ENCODE measurements at places on chromosomes 2 and 18.
A peak's percentile ranks its signal among the peaks of the same experiment; 100 is the strongest.

GRCh38 chr18:54774423-54774822 lies 53.9 kb upstream of the RAB27B start:
- DNase-seq = no peak

DNA sequence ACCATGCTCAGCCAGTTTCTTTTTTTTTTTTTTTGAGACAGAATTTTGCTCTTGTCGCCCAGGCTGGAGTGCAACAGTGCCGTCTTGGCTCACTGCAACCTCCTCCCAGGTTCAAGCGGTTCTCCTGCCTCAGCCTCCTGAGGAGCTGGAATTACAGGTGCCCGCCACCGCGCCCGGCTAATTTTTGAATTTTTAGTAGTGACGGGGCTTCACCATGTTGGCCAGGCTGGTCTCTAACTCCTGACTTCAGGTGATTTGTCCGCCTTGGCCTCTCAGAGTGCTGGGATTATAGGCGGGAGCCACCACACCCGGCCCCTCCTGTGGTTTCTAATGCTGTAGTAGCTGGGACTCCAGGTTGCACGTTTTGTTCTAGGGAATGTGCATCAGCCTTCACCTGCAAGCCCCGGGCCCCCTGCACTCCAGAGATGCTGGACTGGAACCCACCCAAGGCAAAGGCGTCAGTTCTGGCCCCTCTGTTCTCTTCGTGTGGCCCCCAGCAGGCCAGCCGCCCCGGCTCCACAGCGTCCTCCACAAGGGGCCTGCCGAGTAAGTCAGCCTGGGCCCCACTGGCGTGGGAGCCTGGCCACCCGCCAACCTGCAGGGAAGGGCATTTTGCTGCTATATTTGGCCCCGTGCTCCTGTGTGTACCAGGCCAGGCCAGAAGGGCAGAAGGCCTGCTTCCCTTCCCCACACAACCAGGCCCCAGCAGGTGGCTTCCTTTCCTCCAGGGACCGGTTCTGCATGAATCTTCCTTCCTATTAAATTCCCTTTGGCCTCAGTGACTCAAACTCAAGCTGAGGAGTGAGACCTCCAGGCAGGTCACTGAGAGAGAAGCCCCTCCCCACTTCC lies 25.7 kb upstream of the B3GNT7 start:
- no peak for DNase-seq

DNA sequence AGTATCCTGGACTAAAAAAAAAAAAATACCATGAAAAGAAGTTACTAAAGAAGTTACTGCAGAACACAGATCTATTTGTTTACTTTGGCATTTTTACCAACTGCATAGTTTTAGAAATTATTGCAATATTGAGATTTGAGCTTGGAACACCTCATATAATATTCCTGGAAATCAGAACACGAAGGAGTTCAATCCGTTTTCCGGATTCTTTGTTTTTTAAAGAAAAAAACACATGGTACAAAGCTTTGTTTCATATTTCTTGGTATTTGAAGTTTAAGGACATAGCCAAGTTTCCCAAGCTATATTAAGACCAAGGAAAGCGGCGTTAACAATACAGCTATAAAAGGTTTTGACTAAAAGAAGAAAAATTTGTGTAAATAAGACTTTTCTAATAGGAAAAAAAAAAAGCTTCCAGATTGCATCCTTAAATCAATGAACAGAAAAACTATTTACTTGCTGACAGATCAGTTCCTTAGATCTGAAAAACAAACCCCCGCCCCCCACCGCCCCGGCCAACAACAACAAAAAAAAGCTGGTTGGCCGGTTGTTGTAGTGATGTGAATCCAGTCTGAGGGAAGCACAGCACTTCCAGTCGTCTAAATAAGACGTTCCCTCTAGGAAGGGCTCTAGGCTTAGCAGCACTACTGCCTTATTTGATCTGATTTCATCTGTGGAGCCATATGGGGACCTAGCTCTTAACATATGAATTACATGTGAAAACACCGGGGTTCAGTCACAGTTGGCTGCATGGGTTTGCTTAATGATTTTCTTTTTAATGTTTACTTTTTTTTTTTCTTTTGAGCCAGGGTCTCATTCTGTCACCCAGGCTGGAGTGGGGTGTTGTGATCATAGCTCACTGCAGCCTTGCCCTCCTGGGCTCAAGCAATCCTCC lies 2.5 kb upstream of the RHOB start:
- DNase-seq = no peak

GRCh38 chr2:204933735-204934374 lies 388.6 kb downstream of the PARD3B start:
- DNase-seq = no peak

- no peak for DNase-seq
These were observed 385.9 kb downstream of the TNS1 start for GRCh38 chr2:217616936-217617335.

- no peak for DNase-seq
These were observed 96.7 kb upstream of the CNTNAP5 start for GRCh38 chr2:123928358-123928757.

- no peak for DNase-seq
These were observed 1.4 kb upstream of the GAD1 start for GRCh38 chr2:170815311-170815710.

- DNase-seq = no peak
These were observed 33.3 kb downstream of the VSNL1 start for GRCh38 chr2:17573804-17574175.

- DNase-seq = no peak
These were observed 322.2 kb upstream of the MYT1L start for GRCh38 chr2:2653231-2653630.

GRCh38 chr18:36352384-36352783 lies 54.9 kb downstream of the FHOD3 start:
- no peak for DNase-seq

DNA sequence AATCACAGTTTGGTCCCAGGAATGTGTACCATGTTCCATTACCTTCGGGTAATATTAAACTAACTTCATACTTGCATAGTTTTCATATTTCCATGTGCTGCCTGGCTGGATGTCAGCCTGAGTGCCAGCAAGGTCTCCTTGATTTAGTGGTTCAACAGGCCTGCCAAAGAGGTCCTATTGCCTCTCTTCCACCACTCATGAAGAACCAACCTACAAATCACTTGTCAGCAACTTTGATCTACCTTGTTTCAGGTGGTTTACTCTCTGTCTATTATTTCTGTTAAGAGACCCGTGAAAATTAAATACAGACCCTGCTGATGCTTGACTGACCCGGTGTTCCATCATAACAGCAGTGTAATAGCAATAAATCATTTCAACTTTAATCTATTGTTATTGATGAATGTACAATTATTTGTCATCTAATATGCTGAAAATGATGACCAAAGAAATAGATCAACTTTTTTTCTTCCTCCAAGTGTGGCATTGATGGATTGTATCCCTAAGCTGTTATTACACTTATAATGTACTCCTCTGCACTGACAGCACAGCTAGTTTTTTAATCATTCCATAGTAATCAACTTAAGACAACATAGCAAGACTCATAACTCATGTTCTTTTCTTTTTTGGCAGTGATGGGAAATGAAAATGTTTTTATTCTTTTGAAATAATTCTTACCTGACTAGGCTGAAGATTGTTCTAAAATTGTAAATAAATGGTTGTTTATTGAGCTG lies 1220.2 kb upstream of the ACVR2A start:
- no peak for DNase-seq

DNA sequence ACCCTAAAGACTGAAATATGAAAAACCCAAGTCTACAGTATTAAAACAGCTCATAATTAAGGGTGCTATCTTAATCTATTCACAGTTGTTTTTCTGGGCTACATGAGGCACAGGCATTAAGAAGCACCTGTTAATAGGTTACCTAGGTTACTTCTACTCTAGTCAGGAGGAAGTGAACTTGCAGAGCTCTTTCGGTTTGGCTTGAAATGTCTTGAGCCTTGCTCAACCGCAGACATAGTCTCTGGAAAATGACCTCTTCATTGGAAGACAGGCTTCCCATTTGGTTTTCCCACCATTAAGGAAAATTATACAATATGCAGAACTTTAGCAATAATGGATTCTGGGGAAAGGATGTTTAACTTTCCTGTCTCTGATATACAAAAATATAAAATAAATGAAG lies 142.3 kb upstream of the KCNJ3 start:
- DNase-seq = no peak

GRCh38 chr2:192886636-192887035 lies 691.9 kb upstream of the TMEFF2 start:
- no peak for DNase-seq

DNA sequence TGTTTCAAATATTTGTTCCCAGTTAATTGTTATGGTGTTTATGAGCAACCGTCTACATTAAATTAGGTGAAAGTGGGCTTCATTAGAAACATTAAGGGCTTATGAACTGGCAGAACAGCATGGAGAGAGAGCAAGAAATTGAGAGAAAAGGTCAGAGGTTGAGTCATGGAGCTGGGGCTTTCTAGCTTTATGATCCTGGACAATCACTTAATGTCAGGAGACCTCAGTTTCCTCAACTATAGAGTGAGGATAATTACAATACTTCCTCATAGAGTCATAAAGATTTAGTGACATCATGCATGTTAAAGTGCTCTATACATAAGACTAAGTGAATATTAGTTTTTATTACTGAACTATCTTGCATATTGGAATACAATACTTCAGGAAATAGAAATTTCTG lies 83.9 kb downstream of the PLCL1 start:
- DNase-seq = no peak

- DNase-seq = no peak
These were observed 128.4 kb downstream of the RNF152 start for GRCh38 chr18:61764381-61764780.

DNA sequence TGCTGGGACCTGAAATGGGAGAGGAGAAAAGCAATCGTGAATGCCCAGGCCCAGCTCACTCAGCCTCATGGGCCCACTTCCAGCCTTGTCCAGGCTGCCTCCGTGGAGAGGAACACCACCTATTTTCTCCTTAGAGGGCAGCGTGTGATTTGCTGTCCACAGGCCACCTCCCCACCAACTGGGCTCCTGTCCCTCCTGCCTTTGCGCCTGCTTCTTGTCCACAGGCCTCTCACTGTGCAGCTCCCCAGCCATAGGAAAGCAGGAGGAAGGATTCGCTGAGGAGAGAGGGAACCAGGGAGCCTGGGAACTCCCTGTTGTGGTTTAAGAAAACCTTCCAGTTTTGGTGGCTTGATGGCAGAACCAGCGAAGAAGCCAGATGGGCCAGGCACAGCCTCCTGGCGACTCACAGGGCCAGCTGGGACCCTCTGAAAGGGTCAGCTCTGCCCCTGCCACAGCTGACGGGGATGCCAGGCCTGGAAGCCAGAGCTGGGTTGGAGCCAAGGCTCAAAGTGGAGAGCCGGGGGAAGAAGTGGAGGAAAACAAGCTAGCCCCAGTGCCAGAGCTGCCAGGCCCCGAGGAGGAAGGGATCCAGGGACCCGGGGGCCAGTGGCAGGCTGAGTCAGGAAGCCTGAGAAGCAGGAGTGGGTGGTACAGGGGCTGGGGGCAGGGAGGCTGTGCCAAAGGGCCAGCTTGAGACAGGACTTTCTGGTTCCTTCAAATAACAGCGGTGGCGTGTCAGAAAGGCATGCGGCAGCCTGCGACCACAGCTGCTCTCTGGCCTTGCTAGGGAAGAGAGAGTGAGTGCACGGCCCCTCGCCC lies 9.9 kb downstream of the TMBIM1 start:
- peak; percentile 93 for DNase-seq

GRCh38 chr18:21991081-21991534 lies 178.3 kb upstream of the GATA6 start:
- DNase-seq = no peak

DNA sequence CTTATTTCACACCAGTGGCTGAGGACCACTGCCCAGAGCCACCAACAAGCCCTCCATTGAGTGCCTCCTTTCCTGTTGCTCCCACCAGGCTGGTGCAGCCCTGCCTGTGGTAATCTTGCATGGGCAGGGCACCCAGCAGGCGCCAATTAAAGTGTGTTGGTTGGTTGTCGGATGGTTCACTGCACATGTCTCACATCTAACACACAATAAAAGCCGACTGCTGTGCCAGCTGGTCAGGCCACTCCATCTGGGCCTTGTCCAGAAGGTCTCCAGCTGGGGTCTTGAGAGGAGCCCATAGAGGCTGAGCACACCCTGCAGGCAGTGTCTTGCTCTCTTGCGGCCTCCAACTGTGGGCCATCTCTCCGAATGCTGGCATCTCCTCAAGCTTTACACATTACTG lies 494.8 kb upstream of the KLHL29 start:
- DNase-seq = no peak

DNA sequence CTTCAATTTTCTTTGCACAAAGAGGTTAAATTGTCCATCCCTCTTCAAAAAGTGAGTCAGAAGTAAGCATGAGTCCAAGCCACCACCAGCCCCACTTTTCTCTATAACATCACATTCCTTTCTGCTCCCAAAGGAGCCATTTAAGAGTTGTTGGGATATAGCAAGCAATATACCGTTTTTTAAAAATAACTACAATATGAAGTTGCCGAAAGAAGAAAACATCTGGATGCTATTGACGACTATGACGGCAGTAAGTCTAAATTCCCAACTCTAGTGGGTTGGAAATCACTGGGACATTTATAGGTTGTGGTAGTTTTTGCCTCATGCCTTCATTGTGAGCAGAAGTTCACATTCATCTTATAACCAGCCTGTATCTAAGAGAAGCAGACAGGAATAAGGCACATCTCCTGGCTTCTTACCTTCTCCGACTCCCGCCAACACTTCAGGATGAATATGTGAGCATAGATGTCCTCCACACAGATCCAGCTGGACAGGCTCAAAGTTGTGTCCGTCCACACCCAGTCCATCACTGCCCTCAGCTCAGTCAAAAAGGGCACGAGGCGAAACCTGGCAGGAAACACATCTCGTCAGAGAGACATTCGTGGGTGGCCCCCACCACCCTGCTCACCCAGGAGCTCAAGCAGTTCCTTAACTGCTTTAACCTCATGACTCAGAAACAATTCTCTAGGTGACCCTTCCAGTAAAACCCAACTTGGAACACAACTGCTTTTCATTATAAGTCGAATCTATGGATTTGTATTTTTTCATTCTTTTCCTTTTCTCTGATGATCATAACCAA lies 163.6 kb downstream of the NAPG start:
- DNase-seq = no peak

GRCh38 chr2:119371111-119371510 lies 4.3 kb downstream of the DBI start:
- DNase-seq = no peak

- DNase-seq = no peak
These were observed 281.6 kb upstream of the RGPD4 start for GRCh38 chr2:107545066-107545465.

- DNase-seq = no peak
These were observed 273.6 kb upstream of the NRP2 start for GRCh38 chr2:205408696-205409095.

GRCh38 chr2:133774654-133775015 lies 206.4 kb upstream of the NCKAP5 start:
- DNase-seq = no peak

DNA sequence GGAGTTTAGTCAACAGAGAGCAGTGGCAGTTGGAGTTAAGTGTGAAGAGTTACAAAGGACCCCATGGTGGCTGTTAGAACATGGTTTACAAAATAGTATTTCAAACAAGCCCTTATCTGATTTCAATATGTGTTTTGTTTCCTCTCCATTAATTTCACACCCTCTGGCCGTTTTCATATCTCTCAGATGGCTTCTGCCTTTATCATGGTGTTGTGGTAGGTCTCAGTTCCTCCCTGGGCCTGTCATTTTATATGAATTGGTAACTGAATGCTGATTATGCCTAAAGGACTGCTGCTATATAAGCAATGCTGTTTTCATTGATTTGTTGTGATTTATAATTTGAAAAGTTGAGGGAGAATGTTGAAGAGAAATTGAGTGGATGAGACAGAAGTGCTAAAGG lies 686.7 kb downstream of the NYAP2 start:
- no peak for DNase-seq

Measured in pancreas (tissue), 10 donors.